Midbrain (tissue), 1 donor: ENCODE measurements at places on chromosomes 6 and 20.

DNA sequence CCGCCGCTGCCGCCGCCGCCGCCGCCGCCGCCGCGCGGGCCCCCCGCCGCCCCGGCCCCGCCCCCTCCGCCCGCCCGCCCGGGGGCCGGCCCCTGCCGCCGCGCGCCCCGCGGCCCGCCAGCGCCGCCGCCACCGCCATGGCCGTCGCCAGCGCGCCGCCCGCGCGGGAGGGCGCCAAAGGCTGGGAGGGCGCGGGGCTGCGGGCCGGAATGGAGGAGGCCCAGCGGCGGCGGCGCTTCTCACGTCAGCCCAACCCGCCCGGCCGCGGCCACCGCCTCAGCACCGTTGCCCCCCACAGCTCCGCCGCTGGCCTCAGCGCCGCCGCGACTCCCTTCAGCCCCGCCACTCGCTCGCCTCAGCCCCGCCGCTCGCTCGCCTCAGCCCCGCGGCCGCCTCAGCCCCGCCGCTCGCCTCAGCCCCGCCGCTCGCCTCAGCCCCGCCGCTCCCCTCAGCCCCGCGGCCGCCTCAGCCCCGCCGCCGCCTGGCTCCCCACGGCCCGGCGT lies 258 bp downstream of the PHF10 start:
- peak; percentile 35 for DNase-seq

DNA sequence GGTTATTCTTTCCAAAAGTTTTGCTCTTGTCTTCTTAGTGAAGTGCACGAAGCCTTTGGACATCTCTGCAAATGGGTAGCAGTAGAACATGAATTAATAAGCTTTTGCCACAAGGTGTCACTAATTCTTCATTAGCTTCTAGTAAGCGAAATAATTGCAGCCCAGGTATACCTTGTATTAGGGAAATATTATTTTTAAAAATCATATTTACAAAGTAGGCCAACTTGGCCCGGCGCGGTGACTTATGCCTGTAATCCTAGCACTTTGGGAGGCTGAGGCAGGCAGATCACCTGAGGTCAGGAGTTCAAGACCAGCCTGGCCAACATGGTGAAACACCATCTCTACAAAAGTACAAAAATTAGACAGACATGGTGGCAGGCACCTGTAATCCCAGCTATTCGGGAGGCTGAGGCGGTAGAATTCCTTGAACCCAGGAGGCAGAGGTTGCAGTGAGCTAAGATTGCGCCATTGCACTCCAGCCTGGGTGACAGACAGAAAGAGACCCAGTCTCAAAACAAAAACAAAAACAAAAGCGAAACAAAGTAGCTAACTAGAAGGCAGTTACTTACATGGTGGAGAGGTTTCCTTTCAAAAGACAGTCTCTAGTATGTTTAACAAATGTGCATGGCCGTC lies 8.8 kb upstream of the RSPH3 start:
- no peak for DNase-seq

DNA sequence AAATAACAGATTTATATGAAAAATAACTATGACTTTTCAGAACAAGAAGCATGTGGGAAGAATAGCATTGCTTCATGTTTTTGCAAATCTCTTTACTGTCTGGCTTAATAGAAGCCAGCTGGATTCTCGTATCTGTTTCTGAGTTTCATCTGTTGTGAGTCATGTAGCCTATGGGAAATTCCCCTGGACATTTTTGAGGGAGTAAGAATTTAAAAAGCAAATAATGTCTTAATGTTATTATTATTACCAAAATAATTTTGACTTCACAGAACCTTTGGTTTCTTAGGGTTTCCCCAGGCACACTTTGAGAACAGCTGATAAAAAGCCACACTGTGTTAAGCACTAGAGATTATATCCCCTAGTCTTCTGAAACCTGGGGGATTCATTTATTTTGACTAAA lies 75.8 kb downstream of the SYCP2L start:
- no peak for DNase-seq

GRCh38 chr20:11429168-11429567 lies 488.5 kb upstream of the BTBD3 start:
- DNase-seq: no peak

DNA sequence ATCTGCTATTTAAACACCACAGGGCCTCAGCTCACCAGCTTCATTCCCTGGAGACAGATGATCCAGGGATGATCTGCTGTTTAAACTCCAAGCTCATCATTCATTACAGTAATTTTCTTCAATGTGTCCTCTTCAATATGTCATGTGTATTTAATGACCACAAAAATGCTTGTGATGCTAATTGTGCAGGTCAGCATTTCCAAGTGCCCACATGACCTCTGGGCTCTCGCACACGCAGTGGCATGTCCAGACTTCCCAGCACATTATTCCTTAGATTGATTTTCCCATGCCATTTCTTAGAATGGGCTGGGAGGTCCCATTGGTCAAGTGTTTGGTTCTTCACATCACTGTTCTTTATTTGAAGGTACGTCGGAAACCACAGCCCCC lies 434.4 kb downstream of the HAO1 start:
- no peak for DNase-seq

DNA sequence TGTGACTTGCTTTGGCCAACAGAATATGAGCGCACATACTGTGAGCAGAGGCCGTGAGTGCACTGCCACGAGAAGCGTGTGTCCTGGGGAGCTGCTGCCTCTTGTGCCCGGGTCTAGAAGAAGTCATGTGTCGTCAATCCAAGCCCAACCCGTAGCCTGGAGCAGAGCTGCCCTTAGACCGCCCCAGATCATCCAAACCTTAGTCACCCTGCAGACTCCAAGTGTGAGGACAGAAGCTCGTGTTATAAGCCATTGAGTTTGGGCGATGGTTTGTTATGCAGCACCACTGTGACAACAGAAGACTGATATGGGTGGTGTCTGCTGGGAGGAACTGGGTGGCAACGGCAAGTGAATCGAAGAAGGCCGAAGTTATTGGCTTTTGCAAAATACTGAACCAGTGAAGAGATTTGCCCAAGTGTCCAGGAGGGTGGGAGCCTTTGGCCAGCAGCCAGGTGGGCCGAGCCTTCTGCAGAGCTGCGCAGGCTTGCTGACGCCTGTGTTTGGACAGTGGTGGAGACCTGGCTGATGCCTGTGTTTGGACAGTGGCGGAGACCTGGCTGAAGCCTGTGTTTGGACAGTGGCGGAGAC lies 101.3 kb upstream of the SULF2 start:
- DNase-seq: no peak

DNA sequence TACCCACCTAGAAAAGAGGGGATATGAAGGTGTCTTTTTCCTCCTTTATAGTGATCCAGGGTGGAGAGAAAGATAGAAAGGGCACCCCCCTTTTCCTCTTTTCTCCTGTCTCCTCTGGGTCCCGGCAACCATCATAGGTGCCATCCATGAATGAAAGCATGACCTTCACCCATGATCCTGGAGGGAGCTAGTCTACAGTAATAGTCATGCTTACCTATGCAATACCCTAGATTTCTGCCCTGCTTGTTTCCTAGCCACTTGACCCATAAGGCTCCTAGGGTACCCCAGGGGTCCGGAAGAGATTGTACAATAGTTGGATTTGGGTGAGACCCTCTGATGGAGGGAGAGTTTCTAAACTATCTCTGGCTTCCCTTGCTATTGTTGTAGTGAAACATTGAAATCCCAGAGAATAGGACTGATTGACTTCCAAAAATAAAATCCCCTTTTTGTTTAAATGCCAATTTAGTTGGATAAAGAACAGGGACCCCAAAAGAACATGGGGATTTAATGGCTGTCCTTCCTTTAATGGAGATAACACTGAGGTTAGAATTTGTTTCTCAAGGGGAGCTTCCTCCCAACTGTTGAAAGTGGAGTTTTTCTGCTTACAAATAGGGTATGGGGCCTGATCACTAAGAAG lies 366.8 kb upstream of the KHDRBS2 start:
- no peak for DNase-seq

- DNase-seq: no peak
Measured at GRCh38 chr6:110356778-110357177, 1.4 kb downstream of the METTL24 start.

DNA sequence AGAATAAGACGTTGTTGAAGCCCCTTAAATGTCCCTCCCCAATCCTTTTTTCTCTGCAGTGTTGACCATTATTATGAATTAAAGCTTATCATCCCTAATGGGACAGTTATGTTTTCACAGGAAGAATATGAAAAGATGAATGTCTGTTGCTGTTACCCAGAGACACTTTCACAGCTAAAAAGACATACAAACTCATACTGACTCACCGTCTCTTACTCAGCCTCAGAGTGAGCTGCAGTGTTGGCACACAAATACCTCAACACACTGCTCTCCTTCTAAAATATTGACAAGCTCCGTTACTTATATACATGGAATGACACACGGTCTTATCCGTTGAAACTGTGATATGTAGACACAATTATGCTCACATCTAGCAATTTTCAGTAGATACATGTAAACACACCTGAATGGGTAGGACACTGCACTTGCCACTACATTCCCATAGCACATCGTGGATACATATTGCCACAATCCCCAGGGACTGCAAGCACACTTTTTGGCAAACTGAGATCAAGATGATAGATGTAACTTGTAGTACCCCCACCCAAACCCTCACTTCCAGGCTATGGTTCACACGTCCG lies 9.6 kb upstream of the SAPCD1 start:
- no peak for DNase-seq

- DNase-seq: no peak
Measured at GRCh38 chr6:85997206-85997605, 354.5 kb upstream of the SYNCRIP start.

DNA sequence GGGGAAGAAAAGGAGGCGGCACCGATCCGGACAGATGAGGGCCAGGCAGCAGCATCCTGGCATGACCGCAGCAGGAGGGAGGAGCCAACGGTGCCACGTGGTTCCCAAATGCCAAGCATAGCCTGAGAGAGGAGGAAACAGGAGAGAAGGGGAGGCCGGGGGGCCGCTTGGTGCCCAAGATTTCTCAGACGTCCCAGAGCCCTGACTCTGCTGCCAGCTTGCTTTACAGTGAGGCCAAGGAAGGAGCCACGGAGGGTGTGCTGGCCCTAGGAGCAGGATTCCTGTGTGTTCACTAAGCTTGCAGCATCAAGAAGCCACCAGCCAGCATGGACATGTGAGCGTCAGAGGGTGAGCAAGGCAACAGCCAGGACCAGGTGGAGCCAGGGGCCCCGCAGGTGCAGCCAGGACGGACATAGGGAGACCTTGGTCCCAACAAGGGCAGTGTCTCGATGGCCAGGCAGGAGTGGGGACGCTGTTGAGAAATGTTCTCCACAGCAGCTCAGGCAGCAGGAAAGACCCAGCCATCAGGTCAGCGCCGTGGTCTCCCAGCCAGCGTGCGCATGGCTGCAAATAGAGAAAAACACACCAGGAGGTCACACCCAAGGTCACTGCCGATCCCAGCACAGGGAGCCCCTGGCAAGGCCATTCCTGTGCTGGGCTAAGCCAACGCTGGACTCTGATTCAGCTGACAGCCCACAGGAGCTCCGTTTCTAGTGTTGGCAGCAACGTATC lies 143.7 kb downstream of the DLL1 start:
- no peak for DNase-seq

- DNase-seq: no peak
Measured at GRCh38 chr20:23298155-23298554, 52.4 kb upstream of the NXT1 start.

DNA sequence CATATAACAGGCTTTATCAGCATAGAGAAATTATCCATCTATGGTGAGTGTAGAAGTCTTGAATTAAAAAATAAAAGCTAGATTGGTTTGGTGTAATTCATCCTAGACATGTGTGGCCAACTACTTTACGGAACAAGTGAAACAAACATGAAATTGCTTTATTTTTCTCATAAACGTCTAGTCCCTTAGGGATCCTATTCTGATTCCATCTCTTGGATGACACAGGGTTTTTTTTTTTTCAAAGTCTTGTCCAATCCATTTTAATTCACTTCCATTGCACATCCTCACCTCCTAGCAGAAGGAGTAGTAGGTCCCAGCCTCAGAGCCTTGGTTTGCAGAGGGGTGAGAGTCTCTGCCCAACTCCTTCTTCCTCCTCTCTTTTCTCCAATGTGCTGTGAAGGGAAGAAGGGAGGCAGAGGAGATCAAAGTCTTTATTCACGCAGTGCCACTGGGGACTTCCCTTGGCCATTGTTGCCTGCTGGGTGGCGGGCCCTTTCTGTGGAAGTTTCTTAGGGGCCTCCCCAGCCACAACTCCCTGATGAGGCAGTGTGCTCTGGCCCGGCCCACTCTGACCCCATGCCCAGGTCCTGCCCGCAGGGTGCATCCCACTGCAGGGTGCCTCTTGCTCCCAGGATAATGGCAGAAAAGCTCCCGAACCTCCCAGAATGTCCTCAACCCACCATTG lies 104.4 kb upstream of the SNX9 start:
- no peak for DNase-seq

- DNase-seq: no peak
Measured at GRCh38 chr20:63035603-63036185, 28.9 kb upstream of the BHLHE23 start.

GRCh38 chr6:138800377-138801150 lies 4.7 kb downstream of the ECT2L start:
- no peak for DNase-seq

- DNase-seq: no peak
Measured at GRCh38 chr6:241336-241865, 50.9 kb upstream of the DUSP22 start.

- DNase-seq: no peak
Measured at GRCh38 chr20:46056970-46057855, 28.2 kb downstream of the SLC12A5 start.

- no peak for DNase-seq
Measured at GRCh38 chr20:11221046-11221445, 547.2 kb upstream of the JAG1 start.

DNA sequence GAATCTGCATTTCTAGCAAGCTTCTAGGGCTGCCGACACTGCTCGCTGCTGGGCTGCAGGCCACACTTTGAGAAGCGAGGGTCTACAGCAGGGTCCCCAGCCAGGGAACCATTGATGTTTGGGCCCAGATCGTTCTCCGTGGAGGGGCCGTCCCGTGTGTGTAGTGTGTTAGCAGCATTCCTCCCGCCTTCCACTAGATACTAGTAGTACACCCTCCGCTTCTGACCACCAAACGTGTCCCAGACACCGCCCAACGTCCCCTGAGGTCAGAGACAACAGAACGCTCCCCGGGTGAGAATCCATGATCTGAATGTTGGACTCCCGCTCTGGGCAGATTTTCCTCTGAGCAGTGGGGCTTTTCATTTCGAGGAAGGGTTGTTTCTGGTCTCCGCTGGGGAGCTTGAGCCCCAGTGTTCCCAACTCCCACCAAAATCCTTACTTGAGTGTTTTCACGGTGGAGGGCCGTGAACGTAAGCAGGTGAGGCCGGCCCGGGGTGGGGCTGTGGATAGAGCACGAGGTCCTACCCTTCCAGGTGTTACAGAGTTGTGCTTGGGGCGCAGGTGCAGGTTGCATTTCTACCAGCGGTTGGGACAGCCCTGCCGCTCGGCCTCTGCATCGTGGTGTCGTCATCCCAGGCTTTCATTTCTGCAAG lies 124.6 kb downstream of the SYCP2 start:
- DNase-seq: no peak

GRCh38 chr6:157442291-157442690 lies 61.3 kb downstream of the ZDHHC14 start:
- no peak for DNase-seq

- DNase-seq: peak; percentile 14
Measured at GRCh38 chr20:24658920-24659660, 189.7 kb downstream of the SYNDIG1 start.

GRCh38 chr6:154504102-154504501 lies 6.4 kb downstream of the CNKSR3 start:
- DNase-seq: no peak
